ENCODE measurements at places on chromosomes 6 and 20. TPM values are rescaled to one million over a fixed set of nuclear protein-coding genes. Genes with fewer than 3 reads are reported as not detected.

GRCh38 chr6:107423474-107423990, 35.8 kb downstream of the PDSS2 start:
- no peaks in the 10 kb centered on the region for H3K27me3 ChIP-seq
- no peak overlapping the region for H3K27ac ChIP-seq
- no peak for DNase-seq
- no peaks in the 10 kb centered on the region for H3K4me1 ChIP-seq
- no peak overlapping the region for H3K4me3 ChIP-seq
- no peaks in the 10 kb centered on the region for H3K36me3 ChIP-seq

The CRISP3 gene
- 1.1 TPM for total RNA-seq

DNA sequence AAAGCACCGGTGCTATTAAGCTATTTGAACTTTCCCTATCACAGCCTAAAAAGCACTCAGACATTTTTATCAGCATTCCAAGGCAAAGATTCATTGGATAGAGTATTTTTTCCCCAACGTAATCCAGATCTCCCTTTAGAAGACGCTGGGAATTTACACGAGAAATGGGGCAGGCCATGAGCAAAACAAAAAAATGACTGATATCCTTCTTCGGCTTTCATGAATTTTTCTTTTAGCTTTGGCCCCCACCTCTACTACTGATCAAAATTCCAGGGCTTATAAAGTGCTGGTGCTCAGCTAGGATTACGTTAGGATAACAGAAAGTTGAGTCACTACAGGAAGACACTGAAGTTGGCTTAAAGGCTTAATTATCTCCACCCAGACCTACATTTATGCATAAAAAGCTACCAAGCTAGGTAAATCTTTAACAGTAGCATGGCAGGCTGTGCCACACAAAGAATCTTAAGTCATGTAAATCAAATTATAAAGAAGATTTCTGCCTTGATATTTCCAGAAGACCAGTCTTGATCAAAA, 418.5 kb upstream of the BTBD3 start:
- no peak for DNase-seq
- no peaks in the 10 kb centered on the region for H3K27me3 ChIP-seq
- no peaks in the 10 kb centered on the region for H3K36me3 ChIP-seq
- no peak overlapping the region for H3K4me3 ChIP-seq
- no peaks in the 10 kb centered on the region for H3K4me1 ChIP-seq
- no peak overlapping the region for H3K27ac ChIP-seq

DNA sequence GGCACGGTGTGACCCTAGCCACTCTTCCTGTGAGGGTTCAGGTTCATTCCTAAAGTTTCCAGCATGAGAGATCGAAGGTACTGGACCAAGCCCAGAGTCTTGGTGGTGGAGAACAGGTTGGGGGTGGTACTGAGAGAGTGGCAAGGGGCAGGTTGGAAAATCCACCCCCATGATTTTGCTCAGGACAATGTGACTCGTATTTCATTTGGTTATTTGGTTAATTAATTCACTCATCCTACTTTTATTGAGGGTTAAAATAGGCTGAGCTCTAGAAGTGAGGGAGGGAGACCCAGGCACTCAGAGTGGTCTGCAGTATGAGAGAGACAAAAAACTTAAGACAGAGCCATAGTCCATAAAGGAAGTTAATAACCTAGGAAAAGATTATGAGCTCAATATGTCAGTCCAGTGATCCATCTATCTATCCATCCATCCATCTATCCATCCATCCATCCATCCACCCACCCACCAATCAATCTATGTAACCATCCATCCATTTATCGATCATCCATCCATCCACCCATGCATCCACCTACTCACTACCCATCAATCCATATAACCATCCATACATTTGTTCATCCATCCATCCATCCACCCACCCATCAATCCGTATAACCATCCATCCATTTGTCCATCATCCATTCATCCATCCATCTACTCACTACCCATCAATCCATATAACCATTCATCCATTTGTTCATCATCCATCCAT, 6.7 kb upstream of the BPIFB6 start:
- no peak for DNase-seq
- H3K4me1 ChIP-seq = no peaks in the 10 kb centered on the region
- no peak overlapping the region for H3K4me3 ChIP-seq
- no peaks in the 10 kb centered on the region for H3K36me3 ChIP-seq

GRCh38 chr6:100568255-100568654, 103.5 kb upstream of the SIM1 start:
- H3K27ac ChIP-seq = no peak overlapping the region
- H3K4me3 ChIP-seq = no peak overlapping the region
- H3K27me3 ChIP-seq = no peaks in the 10 kb centered on the region
- H3K36me3 ChIP-seq = no peaks in the 10 kb centered on the region
- H3K4me1 ChIP-seq = no peaks in the 10 kb centered on the region
- no peak for DNase-seq

GRCh38 chr20:58044286-58044685, 184.2 kb downstream of the ANKRD60 start:
- no peaks in the 10 kb centered on the region for H3K27me3 ChIP-seq
- no peaks in the 10 kb centered on the region for H3K4me1 ChIP-seq
- H3K4me3 ChIP-seq = no peak overlapping the region
- H3K36me3 ChIP-seq = no peaks in the 10 kb centered on the region
- DNase-seq = no peak
- no peak overlapping the region for H3K27ac ChIP-seq

The ZKSCAN4 gene
- 9.9 TPM for total RNA-seq

The UST gene
- 8.0 TPM for total RNA-seq

The MOG gene
- total RNA-seq = not detected

The REPS1 gene
- 37.8 TPM for total RNA-seq

The SIRPD gene
- 0.14 TPM for total RNA-seq

The KHDRBS2 gene
- total RNA-seq = 1.5 TPM

The ZNF334 gene
- total RNA-seq = 3.8 TPM

The TMEM200A gene
- total RNA-seq = 7.4 TPM

DNA sequence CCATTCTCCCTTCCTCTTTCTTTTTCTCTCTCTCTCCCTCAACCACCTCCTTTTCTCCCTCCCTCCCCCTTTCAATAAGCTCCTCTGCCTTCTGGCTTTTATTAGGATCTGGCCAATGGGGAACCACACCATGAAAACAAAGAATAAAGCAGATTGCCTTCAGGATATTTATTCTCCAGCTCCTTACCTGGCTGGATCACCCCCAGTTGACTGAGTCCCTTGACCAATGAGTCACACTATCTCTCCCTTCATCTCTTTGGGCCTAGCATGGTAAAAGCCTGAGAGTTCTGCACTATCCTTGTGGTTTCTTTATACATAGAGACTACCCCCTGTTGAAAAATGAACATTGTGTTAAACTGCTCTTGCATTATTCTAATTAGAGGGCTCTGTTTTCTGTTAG, 476.8 kb downstream of the EPHA7 start:
- no peak for DNase-seq
- H3K36me3 ChIP-seq = no peaks in the 10 kb centered on the region
- no peak overlapping the region for H3K4me3 ChIP-seq
- no peak overlapping the region for H3K27ac ChIP-seq

- H3K4me1 ChIP-seq = peaks cover 25% of the 10 kb centered on the region
- no peak for DNase-seq
- no peak overlapping the region for H3K27ac ChIP-seq
- H3K27me3 ChIP-seq = no peaks in the 10 kb centered on the region
- H3K4me3 ChIP-seq = no peak overlapping the region
These were observed 137.7 kb upstream of the ARMC2 start for GRCh38 chr6:108710551-108710950.

The OPRM1 gene
- not detected for total RNA-seq

The ZBP1 gene
- 2.0 TPM for total RNA-seq

DNA sequence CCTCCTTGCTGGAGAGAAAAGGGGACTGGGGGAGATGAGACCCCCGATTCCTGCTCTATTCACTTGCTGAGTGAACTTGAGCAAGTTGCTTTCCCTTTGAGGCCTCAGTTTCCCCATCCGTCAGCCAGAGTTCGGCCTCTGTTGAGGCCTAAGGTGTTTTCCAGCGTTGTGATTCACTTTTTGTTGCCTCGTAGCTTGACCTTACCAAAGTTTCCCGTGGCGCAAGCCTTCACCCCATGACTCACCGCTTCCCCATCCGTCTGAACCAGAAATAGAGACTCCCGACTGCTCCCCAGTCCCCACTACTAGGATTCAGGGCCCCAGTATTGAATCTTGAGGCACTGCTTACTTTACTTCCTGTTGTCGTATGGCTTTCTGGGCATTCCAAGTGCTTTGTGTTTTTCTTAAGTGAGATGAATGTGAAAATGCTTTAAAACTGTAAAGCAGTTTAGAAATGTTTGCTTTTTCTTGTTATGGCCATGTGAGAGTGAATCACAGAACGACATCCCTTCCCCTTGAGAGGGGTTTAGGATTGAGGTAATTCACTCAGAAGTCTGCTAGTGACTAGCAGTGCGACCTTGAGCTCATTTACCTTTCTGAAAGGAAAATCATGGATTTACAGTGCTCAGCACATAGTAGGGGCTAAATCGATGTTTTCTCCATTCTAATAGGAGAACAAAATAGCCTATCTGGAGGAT, 1.2 kb downstream of the CHMP4B start:
- no peaks in the 10 kb centered on the region for H3K27me3 ChIP-seq
- DNase-seq = peak; percentile 35
- peak overlapping the region; percentile 94 for H3K4me3 ChIP-seq
- no peaks in the 10 kb centered on the region for H3K36me3 ChIP-seq

- no peaks in the 10 kb centered on the region for H3K27me3 ChIP-seq
- no peak for DNase-seq
- no peak overlapping the region for H3K4me3 ChIP-seq
- no peak overlapping the region for H3K27ac ChIP-seq
- H3K4me1 ChIP-seq = peaks cover 16% of the 10 kb centered on the region
These were observed 67.5 kb upstream of the PRL start for GRCh38 chr6:22364306-22364705.

- H3K4me1 ChIP-seq = no peaks in the 10 kb centered on the region
- no peaks in the 10 kb centered on the region for H3K27me3 ChIP-seq
- no peak for DNase-seq
- no peak overlapping the region for H3K27ac ChIP-seq
- no peak overlapping the region for H3K4me3 ChIP-seq
- H3K36me3 ChIP-seq = peaks cover 55% of the 10 kb centered on the region
These were observed 10.3 kb downstream of the MTO1 start for GRCh38 chr6:73471686-73472290.
